ENCODE measurements at places on chromosomes 16 and 17.

DNA sequence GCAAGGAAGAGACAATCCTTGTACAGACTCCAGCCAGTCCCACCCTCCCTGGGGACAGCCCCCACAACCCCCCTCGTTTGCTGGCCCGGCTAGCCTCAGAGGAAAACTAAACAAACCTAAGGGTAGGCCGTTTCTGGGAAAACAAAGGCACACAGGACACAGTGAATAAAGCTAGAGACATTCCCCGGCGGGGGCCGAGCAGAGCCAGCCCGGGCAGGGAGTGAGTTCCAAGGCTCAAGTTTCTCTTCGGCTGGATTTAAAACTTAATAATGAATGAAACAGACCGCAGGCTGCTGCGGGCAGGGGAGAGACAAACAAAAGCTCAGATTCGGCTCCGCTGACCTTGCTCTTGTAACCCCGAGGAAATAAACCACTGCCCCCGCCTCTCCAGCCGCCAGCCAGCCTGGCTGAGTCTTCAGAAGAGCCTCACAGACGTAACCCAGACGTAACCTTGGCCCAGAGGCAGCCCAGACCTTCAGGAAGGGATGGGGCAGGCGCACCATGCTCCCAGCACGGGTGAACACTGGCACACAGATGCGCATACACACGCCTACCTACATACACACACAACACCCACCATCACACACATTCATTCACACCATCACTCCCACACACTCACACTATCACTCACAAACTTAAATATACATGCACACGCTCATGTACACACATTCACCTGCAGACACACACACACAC lies 216.0 kb downstream of the ZNF423 start:
- no peak for DNase-seq

- DNase-seq: no peak
Observed at GRCh38 chr17:34619687-34620217, 40.4 kb downstream of the TMEM132E start.

DNA sequence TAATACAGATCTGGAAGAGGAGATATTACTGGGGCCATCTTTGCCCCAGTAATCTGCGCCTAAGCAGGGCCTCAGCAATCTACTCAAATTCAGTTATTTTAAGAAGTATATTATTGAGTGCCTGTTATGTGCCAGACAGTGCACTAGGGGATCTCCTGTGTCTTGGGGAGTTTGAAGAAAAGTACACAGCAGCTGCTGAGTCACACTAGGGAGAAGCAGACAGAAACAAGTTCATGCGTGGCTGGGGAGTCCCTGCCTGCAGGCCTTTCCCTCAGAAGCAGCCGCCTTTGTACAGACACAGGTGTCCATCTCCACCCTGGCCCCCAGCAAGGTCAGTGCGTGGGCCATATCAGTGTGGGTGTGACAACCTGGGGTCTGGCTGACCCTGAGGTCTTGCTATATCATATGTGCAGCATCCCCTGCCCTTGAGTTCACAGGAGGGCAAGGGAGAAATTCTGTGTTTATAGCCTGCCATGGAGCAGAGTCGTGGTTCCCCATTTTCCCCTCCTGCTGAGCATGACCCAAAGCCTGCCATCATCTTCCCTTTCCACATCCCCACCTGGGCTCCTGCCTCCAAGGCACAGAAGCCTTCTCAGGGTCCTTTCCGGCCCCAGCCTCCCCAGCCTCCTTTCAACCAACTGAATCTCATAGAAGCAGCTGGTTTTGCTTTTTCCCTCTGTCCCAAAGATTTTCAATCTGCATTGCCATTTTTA lies 229.9 kb upstream of the SDK2 start:
- peak; percentile 62 for DNase-seq

DNA sequence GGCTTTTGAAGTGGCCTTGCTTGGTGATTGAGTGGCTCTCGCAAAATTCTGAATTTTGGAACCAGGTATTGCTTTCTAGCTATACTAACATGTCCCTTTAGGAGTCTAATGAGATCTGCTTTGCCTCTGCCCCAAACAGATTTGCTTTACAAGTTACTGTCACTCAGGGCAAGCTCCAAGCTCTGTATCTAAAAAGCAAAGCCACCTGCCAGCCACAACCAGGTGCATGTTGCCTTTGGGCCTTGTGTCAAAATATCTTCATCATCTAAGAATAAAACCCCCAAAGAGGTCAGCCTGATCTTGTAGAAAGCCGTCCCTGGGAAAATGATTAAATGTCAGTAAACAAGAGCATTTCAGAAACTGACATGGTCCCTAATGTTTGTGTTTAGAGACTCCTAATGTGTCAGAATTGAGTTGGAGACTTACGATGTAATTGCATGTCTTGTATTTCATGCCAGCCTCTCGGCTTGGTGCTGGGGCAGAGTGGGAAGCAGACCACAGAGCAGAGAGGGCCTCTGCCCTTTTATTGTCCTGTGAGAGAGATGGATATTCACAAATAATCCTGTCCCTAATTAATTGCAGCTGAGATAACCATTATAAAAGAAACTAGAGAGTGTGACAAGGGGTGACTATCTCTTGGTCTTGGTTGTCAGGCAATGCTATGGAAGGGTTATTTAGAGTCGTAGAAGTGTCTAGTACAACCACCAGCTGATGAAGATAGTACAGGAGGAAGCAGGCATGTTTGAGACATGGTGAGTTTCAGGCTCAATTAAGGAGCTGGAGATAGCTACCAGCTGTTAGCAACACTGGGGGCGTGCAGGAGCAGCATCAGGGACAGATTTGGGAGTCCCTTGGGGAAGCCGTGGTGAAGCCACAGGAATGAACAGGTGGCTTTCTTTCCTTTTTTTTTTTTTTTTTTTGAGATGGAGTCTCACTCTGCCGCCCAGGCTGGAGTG lies 90.7 kb downstream of the PITPNC1 start:
- no peak for DNase-seq

DNA sequence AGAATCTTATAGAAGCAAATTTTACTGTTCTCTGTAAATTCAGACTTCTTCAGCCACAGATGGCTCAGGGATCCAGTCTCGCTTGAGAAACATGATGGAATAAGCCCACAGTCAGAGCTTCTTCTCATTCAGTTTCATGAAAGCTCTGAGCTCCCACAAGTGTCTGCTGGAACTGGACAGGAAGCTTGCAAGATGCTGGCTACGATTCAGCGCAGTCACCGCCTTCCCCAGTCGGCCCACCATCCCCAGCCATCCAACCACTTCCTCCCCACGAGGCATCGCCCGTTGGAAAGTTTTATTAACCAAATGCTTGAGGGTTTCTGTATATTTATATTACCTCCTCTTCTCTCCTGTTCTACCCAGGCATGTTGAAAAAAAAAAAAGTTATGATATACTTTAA lies 171.7 kb downstream of the ZFHX3 start:
- peak; percentile 93 for DNase-seq

DNA sequence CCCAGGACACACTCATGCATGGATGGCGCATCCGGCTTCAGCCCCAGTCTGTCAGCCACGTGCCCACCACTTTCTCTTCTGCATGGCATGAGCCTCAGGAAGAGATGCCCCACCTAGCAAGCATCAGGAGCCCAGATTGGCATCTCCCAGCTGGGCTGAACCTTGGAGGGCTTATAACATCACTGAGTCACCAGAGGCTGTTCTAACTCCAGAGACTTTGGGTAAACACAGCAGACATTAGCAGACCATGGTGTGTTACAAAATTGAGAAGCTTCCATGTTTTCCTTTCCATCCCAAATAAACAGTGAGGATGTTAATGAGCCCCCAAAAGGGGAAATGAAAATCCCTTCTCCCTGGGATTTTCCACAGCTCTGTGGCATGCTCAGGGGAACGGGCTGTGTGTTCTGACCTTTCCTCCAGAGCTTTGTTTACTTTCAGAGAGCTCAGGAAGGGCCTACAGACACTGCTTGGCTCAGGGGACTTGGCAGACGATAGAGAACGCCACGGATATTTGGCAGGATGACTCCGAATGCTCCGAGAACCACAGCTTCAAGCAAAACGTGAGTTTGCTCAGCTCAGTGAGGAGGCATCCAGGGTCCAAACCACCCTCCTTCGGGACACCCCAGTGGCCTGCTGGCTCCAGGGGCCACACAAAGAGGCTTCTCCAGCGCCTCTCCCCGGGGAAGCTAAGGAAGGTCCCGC lies 16.5 kb downstream of the GLP2R start:
- DNase-seq: no peak

DNA sequence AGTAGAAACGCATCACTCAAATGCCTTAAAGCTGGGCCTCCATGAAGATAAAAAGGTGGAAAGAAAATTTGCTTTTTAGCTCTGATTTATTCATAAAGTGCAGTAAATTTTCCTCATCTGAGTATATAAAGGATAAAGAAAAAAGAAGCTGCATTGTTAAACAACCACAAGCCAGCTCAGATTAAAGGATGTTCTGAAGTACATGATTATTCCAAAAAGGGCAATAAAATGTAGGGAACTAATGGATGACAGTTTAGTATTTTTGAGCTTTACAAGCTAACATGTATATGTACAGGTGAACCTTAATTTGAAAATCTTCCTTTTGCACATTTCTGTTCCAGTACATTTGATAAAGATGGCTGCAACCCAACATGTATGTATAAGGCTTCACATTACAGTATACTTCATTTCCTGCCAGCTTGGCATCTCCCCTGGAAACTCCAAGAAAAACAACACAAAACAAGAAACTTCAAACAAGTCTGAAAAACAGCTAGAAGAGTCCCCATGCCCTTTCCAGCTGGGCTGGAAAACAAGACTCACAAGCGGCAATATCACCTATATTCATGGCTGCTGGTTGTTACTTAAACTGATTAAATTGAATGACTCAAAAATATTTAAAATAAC lies 225.7 kb downstream of the CEP112 start:
- no peak for DNase-seq

- no peak for DNase-seq
Observed at GRCh38 chr16:69399361-69399760, 13.6 kb upstream of the TERF2 start.

- no peak for DNase-seq
Observed at GRCh38 chr17:45628019-45628418, 137.5 kb upstream of the PLEKHM1 start.

GRCh38 chr16:30053376-30054015 lies 12.1 kb upstream of the ALDOA start:
- DNase-seq: no peak

- no peak for DNase-seq
Observed at GRCh38 chr16:76576526-76576925, 299.3 kb downstream of the CNTNAP4 start.

DNA sequence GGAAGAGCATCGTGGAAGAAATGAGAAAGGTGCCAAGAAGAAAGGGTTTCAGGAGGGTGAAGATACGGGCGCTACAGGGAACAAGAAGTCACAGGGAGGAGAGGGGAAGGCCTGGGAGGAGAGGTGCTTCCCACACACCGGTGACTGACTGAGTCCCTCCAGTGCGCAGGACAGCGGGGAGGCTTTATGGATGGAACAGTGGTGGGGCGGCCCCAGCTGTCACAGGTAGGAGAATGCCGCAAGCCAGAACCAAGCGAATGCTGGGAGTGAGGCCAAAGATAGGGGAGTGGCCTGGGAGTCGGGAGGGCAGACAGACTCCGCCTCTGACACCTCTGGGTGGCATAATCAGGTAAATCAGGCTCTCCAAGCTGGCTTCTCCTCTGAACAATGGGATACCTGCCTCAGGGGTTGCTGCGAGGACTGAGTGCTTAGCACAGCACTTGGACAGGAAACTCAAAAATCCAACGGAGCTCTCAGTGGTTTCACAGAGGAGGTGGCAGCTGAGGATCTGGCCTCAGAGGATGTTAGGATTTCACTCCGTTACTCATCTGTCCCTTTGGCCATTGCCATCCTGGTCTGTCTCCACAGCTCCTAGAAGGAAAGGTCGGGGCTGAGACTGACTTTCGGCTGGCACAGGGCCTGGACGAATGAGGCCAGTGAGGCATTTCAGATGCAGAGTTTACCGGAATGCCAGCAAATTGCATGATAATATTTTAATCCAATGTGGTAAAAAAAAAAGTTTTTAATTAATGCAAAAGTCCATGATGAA lies 717 bp upstream of the CNP start:
- DNase-seq: peak; percentile 41

DNA sequence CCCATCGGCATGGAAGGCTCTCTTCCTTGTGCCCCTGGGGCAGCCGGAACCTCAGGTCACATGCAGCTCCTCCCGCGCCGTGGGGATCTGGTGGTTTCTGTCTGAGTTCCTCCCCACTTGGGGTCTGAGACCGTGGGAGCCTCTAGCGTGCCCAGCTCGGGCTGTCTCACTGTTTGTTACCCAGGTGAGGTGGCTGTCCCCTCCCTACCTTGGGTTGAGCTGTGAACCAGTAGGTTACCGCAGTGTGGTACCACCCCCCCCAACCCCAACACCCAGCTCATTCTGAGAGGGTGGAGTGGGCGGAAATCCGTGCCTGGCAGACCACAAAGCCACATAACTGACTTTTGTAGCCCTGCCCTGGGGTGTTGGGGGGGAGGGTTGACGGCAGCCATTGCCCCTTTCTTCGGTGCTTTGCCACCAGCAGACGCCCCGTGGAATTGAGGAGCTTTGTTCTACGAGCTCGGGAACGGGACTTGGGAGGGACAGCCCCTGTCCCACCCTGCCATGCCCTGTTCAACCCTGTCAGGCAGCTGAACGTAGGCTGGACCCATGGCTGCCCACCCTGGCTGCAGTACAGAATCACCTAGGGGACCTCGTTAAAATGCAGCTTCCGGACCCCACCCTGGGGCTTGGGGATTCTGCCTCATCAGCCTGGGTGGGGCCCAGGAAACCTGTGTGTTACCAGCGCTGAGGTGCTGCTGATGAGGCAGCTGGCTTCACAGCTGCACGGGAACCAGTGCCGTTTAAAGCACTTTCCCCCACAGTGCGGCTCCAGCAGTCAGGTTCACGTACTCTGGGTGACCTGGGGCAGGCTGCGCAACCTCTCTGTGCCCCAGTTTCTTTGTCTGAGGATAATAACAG lies 18.5 kb downstream of the RAP1GAP2 start:
- DNase-seq: peak; percentile 42

DNA sequence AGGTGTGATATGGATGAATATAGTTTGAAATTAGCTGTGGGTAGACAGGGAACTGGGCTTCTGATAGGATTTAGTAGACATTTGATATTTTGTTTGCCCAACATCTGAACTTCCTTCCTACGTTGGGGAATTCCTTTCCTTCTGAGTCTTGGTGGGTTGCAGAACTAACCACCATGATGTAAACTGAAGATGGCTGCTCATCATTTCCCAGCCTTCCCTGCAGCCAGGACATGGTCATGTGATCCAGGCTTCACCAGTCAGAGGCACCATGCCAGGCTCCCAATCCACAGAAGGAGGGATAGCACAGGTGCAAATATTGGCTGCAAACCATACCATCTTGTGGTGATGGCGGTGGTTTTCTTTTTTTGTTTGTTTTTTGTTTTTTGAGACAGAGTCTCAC lies 57.4 kb downstream of the EMP2 start:
- DNase-seq: peak; percentile 70

- DNase-seq: peak; percentile 34
Observed at GRCh38 chr17:1179818-1180742, at the start of gene ABR. TSS of gene ABR (minus strand) at chr17:1179981. CDS start at chr17:1179727, 254 bp downstream.

- peak; percentile 51 for DNase-seq
Observed at GRCh38 chr17:63760771-63761539, 12.4 kb downstream of the CCDC47 start.

DNA sequence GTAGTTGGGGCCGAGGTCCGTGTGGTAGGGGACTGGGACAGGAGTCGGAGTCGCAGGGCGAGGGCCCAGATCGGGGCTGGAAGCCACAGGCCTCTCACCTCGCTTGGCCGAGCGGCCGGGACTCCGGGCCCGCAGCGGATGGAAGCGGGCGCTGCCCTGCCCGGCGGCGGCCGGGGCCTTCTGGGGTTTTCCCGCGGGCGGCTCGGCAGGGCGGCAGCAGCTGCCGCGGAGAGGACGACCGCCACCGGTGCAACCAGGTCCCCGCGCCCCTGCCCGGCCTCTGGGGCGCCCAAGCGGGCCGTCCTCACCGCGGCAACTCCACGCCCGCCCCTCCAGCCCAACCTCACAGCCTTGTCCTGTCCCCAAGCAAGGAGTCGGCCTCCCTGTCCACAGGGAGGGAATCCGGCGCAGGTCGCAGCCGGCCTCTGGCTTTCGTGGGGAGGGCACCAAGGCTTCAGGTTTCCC lies 15.6 kb upstream of the UTP6 start:
- DNase-seq: no peak

All from inflammatory macrophage treated with lipopolysaccharide for 4 hours (primary cell).